ENCODE measurements at places on chromosomes 1 and 21.
A peak's percentile ranks its signal among the peaks of the same experiment; 100 is the strongest.

- DNase-seq, result no peak
These were observed 51.0 kb upstream of the RGS8 start for GRCh38 chr1:182735343-182735742.

- DNase-seq, result no peak
These were observed 3.9 kb downstream of the CLDN19 start for GRCh38 chr1:42736152-42736551.

DNA sequence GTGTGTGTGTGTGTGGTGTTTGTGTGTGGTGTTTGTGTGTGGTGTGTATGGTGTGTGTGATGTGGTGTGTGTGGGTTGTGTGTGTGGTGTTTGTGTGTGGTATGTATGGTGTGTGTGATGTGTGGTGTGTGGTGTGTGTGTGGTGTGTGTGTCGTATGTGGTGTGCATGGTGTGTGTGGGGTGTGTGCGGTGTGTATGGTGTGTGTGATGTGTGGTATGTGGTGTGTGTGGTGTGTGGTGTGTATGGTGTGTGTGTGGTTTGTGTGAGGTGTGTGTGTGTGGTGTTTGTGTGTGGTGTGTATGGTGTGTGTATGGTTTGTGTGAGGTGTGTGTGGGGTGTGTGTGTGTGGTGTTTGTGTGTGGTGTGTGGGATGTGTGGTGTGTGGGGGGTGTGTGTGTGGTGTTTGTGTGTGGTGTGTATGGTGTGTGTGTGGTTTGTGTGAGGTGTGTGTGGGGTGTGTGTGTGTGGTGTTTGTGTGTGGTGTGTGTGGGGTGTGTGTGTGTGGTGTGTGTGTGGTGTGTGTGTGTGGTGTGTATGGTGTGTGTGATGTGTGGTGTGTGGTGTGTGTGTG is 106.2 kb upstream of the ADAR start:
- no peak for DNase-seq

GRCh38 chr1:1039145-1039910 is 19.4 kb downstream of the AGRN start:
- no peak for DNase-seq

DNA sequence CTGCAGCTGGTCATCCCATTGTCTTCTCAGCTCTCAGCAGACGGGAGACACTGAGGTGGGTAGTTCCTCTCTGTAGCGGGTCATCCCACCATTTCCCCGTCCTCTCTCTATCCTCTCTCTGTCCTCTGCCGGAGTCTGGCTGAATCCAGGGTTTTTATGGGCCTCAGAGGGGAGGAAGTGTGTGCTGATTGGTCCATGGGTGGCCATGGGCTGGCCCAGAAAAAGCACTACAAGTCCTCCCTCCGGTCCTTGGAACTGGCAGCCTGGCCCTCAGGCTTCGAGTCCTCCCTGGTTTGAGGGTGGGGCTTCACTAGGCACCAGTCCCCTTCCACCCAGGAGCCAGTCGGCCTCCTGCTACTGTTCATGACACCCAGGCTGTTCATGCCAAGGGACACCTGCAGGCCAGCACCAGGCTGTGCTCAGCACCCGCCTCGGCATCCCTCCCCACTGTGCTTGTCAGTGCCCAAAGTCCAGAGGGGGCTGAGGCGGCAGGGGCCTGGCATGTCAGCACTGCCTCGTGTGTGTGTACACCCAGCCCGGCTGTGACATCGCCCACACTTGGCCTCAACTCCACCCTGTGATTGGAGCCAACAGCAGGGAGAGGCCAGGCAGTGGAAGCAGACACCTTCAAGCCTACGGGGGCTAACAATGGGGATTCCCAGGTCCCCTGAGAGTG is 23.0 kb upstream of the LRRC8C start:
- DNase-seq, result no peak

DNA sequence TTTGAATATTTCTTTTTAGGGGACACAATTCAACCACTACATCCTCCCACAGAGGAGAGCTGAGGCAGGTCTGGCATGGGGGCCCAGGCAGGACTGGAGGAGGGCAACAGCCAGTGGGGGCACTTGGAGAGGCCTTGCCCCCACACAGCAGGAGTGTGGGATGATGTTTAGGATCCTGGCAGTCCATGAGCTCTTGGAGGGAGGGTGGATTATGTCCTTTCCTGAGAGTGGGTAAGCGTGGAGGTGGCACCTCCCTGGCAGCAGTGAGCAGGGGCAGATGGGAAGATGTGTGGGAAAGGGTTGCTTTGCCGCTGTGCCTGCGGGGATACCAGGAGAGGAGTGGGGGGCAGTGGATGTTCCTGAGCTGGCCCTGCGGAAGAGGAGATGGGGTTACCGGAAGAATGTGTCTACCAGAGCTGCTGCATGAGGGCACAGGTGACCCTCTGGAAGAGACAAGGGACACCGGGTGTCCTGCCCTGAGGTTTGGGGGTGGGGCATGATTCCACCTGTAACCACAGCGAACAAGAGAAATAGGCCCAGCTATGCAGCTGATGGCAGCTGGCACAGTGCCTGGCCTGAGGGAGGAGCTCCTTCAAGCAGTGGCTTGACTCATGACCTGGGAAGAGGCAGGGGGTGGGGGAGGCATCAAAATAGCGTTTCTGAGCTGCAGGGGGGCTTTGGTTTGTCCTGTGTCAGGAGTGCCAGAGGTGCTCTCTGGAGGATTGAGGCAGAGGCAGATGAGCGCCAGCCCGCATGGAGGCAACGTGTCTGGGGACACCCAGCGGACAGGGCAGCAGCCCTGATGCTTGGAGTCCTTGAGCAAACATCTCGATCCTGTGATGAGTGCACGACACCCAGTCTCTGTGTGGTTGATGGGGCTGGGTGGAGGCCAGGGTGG is 123.9 kb upstream of the TMPRSS2 start:
- DNase-seq, result no peak

GRCh38 chr1:118988186-118989005 is at the start of gene TBX15:
TBX15 (minus strand) TSS chr1:118988343; CDS start chr1:118987795, 548 bp downstream.
- DNase-seq, result no peak

DNA sequence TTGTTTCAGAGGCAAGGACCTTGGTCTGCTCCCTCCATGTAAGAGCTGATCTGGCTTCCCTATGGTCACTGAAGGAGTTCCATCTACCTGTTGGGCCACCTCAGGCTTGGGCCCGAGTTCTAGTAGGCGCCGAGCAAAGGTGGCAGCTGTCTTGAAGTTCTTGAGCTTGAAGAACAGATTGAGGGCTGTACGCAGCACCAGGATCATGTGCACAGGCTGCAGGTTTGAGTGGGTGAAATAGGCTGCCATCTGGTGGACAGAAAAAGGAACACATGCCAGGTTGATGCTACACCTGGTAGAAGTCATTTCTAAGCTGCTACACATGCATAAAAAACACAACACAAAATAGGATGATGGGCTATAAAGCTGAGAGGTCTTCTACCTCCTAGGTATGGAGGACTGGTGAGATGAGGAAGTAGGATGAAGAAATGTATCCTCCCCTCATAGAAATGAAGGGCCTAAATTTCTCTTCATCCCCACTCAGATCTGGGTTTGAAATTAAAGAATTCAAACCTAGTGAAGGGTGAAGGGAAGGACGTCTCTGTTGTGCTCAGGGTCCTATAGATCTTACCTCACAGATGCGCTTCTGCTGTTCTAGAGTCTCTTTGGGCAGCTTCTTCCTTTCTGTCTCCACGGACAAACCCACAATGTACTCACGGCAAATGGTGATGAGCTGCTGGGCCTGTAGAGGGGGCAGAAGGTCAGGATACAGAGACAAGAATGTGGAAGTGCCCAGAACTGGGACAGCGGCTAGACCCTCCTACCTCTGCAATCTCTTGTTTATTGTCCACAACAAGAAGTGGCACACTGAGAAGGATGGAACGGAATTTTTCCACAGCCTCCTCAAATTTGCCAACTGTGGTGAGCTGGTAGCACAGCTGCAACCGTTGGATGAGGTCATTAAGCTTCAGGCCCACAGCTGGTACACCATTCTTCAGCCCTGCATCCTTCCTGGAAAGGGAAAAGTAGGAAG is 6.6 kb upstream of the PEX19 start:
- peak; percentile 52 for DNase-seq

- DNase-seq, result peak; percentile 21
These were observed 182.1 kb upstream of the DMRTA2 start for GRCh38 chr1:50605186-50605875.

- DNase-seq, result peak; percentile 14
These were observed 22.8 kb downstream of the S100A6 start for GRCh38 chr1:153513023-153513422.

DNA sequence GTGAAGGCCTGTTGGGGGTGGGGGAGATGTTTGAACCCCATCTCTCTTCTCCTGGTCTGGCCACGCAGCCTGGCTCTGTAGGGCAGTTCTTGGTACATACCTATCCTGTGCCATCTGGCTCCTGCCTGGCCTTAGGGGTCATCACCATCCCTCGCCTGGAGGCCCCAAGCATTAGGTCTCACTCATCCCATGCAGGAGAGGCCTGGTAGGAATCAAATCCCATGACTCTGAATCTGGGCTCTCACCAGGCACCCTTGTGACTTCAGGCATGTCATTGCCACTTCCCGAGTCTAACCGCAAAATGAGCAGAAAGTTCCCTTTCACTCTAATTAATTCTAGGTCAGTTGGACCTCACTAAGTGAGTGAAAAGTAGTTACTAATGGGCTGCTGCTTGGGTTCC is 37.2 kb downstream of the ETNK2 start:
- no peak for DNase-seq

GRCh38 chr1:24635195-24635843 is 7.8 kb upstream of the SRRM1 start:
- DNase-seq, result no peak

DNA sequence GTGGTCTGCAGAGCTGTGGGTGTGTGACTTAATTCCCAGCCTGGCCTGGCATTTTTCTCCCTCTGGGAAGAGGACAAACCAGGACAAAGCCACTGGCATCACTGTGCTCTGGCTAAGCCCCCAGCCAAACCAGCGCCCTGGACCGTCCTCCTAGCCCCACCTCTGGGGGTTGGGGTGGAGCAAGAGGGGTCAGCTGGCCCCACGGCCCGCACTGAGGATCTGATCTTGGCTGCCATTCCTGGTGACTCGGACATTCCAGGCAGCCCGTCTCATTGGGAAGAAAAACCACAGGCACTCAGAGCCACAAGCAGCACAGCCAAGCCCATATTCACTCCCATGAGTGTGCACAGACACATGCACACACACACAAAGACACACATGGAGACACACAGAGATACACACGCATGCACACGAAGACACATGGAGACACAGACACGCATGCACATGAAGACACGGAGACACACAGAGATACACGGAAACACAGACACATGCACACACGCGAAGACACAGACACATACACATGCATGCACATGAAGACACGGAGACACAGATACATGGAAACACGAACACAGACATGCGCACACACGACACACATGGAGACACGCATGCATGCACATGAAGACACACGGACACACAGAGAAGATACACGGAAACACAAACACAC is 2.3 kb upstream of the MXRA8 start:
- no peak for DNase-seq

Measured in bone marrow (tissue), 2 donors.